Fibroblast of skin of right biceps (primary cell): ENCODE measurements at places on chromosomes 12 and 14.

- DNase-seq: peak; percentile 22
These were observed 23.8 kb upstream of the LRTM2 start for GRCh38 chr12:1796515-1797010.

DNA sequence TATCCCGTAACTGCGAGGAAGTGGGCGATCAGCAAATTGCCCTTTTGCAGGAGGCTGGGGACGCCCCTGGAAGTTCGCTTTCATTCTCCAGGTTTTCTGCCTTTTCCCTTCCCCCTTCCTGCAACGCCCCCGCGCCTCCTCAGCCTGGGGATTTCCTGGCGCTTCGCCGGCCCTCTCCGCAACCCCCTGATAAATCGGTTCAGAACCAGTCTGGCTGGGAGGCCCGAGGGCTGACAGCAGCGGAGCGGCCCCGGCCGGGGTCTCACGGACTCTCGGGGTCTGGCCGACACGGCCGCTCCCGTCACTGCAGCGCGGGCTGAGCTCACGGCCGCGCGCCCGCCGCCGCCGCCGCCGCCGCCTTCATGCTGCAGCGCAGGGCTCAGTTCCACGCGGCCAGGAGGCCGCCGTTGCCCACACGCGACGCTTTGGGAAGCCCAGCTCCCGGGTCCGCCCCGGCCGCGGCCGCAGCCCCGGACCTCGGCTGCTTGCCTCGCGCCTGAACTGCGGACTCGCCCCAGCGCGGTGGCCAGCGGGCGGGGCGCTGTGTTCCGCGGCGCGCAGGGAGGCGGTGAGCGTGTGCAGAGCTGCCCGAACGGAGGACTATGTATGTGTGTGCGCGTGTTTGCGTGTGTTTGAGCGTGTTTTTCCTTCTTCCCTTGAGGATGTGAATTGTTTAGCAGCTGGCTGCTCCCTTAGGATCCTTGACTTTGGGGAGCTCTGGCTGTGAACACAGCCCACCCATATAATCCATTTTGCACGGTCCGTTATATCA, at the start of gene LRFN5:
Gene LRFN5 (plus strand): TSS at position 345 of the 772 bp plus-strand sequence.
- DNase-seq: peak; percentile 53

DNA sequence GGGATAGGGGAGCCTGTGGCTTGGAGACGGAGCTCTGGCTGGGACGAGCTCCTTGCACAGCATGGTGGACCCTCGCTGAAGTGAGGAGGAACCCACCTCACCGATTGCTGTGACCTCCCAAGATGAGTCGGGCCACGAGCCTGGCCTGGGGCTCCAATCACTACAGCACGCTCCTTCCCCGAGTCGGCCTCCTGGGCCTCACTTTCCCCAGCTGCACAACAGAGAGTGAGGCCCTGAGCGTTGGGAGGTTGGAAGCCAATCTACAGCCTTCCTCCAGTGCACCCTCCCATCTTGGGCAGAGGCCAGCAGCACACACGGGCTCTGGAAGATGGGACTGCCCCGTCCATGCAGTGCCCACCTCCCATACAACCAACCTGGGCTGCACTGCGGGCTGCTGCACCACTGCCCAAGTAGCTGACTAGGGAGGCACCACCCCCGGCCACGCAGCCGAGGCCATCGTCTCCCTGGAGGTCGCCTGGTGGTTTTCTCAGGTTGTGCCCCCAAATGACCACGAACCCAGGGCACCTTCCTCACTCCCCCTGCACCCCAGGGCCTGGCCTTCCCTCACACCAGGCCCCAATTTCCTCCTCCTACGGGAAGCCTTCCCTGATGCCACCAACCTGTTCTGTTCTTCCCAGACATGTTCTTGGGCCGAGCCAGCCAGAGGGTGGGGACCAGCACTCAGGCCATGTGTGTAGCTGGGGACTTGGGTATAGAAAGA, 152.3 kb upstream of the C14orf180 start:
- no peak for DNase-seq

DNA sequence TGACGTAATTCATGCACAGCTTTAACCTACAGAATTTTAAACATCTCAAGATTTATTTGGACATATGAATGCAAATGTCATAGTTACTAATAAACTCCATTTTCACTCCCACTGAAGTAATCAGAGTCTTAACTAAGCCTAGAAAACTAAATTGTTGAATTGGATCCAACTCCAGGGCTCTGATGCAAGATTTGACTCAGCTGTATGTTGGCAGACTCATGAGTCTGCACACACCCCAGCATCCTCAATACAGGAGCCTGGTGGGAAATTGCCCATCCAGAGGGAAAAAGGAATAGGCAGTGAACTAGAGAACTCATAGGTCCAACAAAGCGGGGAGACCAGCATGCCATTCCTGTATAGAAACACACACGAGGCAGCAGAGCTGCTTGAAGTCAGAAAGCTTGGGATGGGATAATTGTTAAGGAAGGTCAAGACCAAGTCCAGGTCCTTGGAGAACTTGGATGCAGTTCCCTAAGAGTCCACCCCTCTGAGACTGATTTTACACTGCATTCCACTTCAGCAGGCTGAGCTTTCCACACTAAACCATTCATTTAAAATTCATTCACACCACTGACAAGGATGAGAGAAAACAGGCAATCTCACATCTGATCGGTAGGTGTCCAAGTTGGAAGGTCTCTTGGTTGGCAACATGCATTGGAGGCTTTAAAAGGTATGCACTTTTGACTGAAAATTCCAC, 14.4 kb downstream of the TMTC1 start:
- DNase-seq: peak; percentile 76

DNA sequence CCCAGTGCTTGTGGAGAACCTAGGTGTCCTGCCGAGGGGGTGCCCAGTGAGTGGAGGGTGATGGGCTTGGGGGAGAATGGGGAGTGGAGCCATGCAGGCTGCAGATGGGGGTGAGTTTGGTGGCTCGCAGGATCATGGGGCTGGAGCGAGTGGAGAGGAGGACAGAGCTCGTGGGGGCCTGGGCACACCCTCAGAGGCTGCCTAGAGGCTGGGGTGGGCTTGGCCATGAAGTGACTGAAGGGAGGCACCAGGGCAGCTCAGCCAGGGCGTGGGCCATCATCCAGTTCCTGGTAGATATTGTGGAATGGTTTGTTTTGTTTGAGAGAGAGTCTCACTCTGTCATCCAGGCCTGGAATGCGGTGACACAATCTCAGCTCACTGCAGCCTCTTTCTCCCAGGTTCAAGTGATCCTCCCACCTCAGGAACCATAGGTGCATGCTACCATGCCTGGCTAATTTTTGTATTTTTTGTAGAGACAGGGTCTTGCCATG, 43.4 kb upstream of the AMN start:
- DNase-seq: no peak

DNA sequence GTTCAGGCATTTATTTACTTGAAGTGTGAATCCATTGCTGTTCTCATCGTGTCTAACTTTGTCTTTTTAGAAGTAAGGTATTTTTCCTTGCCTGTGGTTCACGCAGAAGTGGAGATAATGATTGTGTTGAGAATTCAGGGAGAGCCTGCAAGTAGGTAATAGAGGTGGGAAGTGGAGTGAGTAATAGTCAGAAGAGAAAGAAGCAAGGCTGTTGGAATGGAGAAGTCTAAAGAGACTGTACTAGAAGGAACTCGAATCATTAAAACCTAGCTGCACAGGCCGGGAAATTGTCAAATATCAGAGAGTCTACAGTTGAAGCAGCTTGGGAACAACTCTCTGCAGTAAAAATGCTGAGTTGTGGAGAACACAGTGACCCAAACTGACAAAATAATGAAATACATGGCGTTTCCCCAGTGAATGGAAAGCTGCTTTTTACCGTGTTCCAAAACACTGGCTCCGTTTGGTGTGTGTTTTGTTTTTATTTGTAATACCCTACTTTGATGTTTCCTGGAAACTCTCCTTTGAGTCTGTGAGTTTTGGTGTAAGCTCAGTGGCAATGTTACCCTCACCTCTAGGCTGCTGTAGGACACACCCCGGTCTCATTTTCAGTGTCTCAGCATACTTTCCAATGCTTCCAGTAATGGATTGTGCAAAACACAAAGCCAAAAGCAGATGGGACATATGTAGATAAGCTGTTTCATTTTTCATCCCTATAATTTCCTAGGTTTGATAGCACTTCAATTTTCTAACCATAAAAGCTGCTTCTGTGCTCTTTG, 146.6 kb downstream of the CRADD start:
- DNase-seq: no peak

DNA sequence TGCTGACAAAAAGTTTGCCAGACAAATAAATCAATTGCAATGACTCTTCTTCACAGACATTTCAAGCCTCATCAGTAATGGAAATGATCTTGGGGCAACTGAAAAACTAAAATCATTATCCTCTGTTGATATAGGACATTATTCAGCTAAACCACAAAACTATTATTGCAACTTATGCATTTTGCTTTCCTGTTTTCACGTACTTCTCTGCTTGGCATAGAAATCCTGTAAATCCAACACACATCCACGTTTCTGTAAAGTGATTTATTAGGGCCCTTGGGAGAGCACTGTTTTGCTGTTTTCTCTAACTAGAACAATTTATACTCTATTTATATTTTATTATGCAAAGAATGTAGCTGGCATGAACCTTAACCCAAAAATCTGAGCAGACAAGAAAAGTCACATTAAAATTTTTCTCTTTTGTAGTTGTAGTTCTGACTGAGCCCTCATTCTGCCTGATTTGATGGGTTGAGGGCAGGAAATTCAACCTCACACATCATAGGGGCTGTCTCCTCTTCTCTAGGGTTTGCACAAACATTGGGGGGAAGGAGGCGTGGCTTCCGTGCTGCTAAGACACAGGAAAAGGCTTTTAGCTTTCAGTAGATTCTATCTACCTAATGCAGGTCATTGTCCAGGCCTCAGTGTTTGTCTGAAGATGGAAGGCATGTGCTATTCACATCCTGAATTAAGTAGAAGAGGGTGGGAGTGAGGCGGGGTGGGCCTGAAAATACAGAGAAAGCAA, 11.5 kb upstream of the NUP107 start:
- DNase-seq: peak; percentile 66

DNA sequence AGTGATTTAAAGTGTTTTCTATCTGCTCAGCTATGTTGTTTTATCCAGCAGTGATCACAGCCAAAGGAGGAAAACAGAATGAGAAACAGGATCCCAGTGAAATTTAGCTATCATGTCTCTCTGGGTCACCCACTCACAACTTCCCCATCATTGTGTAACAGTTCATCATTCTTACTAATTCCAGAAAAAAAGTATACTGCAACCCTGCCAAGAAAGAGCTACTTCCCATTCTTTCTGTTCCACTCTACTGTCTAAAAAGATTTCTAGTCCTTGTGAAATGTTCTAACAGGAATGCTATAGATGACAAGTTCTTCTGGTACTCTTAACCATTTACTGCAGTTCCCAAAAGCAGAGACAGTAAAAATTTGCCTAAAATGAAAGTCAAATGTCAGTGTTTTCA, 39.2 kb upstream of the CD163 start:
- peak; percentile 67 for DNase-seq

GRCh38 chr12:73599268-73599667, 938.4 kb upstream of the ATXN7L3B start:
- DNase-seq: no peak

- peak; percentile 75 for DNase-seq
These were observed 100.3 kb downstream of the LIN7A start for GRCh38 chr12:80837342-80837978.

DNA sequence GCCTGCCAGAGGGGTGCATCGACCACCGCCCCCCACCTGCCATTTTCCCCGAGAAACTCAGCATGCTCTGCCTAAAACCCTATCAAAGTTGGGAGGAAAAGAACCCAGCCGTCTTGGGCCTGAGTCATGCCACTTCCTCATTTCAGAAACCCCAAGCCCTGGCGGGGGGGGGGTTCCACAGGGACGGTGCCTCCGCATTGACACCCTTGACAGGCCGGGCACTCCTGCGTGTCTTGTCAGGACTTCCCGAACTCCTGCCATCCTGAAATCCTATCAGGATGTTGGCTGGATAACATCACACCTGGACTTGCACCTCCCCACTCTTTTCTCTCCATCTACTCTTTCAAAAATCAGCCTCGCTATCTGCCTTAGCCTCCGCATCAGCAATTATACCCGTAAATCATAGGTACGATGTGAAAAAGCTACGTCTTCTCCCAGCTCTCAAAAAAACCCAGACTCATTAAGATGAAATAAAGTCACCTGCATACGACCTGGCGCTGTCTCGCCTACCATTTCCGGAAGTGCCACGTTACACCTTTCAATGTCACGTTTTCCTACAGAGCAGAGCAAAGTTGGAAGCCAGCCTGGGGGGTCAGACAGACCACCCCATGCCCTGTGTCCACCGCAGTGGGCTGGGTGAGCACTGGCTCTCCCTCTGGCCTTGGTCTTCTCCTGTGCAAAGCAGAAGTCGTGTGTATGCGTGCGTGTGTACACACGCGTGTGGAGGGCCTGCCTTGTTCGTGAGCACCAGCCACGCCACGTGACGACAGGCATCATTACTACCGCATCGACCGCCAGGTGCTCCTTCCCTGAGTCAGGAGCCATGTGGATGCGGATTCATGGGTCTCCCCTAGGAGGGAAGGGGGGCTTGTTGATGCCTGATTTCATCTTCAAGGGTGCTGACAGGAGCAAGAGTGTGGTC, 96.7 kb downstream of the RFLNA start:
- peak; percentile 68 for DNase-seq

DNA sequence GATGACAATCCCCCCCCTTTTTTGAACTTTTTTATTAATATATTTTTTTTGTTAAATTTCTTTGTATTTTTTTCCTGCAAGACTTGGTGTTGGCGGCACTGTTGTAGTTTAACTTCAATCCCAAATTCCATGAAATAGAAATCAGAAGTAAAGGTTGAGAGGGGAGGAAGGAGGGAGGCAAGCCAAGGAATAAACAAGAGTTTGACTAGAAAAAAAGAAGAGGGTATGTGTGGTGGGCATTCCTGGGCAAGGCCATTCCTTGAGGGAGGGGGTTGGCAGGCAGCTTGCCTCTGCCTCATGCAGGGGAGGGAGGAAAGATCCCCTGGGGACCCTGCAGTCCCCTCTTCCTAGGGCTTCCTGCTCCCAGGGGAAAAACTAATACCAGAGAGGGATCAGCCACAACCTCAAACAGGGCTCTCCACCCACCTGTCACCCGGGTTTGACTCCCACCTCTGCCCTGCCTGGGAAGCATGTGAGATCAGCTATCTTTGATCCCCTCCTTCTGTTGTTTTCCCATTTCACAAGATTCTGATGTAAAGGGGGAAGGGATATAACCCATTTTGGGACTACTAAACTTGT, 519 bp upstream of the AP1G2 start:
- no peak for DNase-seq

- DNase-seq: peak; percentile 33
These were observed 117.6 kb upstream of the TMCC3 start for GRCh38 chr12:94767956-94768355.

DNA sequence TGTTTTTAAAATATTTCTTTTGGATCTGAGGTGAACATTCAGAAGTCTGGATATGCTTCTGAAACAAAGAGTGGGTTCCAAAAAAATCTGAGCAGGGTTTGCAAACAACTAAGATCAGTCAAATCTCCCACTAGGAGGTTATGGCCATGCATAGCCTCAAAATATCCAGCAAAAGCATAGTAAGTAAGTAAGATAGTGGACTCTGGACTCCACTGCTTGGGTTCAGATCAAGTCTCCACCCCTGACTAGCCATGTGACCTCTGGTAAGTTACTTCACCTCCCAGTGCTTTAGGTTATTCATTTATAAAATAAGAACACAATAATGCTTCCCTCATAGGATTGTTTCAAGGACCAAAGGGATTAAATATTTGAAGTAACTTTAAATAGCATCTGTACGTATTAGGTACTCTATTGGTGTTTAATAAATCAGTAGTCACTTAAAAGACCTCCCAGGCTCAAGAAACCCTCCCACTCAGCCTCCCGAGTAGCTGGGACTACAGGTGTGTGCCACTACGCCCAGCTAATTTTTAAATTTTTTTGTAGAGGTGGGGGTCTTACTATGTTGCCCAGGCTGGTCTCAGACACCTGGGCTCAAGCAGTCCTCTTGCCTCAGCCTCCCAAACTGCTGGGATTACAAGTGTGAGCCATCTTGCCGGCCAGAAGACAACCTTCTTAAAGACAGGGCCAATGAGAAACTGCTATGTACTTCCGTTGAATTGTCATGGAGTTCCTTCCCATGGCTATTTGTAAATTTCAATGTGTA, 95.7 kb upstream of the SOX5 start:
- DNase-seq: no peak
